ENCODE measurements at places on chromosomes 1 and 21.

GRCh38 chr1:111172463-111172862 lies 28.0 kb downstream of the DENND2D start:
- no peak for DNase-seq

DNA sequence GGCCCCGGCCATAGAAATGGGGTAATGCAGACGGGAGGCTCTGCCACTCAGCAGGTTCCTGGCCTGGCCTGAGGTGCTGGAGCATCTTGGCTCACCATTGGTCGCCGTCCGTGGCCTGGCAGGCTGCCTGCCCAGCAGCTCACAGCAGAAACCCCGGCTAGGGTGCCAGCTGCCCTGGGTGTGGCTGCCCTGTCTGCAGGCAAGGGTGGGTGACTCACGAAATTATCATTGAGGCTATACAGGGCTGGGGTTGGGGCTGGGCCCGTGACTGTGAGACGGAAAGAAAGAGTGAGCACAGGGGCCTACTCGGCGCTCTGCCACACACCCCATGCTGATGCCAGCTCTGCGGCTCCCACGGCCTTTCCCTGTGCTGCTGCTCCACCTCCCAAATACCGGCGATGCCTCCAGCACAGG lies 8.0 kb upstream of the PKP1 start:
- no peak for DNase-seq

GRCh38 chr1:235460770-235461169 lies 43.5 kb downstream of the B3GALNT2 start:
- DNase-seq = no peak

- no peak for DNase-seq
These were observed 418.9 kb upstream of the PRMT6 start for GRCh38 chr1:106637566-106637965.

DNA sequence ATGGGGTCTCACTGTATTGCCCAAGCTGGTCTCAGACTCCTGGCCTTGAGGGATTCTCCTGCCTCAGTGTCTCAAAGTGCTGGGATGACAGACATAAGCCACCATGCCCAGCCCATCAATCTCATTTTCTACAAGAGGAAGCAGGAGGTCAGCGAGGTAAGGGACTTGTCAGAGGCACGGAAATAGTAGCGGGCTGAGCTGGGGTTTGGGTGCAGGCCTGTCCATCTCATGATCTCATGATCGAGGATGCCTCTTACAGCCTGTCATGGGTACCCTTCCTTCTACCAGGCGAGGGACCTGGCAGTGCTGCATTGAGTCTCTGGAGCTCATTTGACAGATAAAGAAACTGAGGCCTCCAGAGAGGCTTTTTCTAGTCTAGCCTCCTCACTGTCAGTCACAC lies 28.5 kb upstream of the SCCPDH start:
- no peak for DNase-seq

DNA sequence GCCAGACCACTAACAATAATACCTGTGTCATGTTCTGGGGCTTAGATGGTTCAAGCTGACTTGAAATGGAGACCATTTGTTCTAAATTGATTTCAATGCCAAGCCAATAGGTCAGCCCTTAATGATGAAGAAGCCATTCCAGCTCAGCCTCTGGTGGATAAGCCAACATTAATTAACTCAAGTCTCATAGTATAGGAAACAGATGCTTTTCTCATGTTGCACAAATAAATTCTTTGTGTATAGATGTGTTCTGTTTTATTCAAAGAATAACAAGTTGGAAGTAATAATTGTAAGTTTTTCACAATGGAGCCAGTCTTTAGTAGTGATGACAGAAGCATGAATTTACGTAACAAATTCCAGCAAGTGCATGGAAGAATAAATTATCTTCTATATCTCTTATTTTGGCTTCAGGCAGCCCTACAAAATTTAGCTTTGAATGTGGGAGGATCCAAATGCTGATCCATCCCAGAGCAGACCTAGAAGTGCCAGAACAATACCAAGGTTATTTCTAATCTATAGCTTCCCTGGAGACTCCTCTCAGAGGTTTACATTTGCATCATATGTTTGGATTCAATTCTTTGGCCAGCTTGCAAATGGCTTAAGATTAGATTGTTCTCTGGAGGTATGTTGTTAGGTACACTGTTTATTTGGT lies 42.2 kb upstream of the C1orf105 start:
- DNase-seq = no peak

DNA sequence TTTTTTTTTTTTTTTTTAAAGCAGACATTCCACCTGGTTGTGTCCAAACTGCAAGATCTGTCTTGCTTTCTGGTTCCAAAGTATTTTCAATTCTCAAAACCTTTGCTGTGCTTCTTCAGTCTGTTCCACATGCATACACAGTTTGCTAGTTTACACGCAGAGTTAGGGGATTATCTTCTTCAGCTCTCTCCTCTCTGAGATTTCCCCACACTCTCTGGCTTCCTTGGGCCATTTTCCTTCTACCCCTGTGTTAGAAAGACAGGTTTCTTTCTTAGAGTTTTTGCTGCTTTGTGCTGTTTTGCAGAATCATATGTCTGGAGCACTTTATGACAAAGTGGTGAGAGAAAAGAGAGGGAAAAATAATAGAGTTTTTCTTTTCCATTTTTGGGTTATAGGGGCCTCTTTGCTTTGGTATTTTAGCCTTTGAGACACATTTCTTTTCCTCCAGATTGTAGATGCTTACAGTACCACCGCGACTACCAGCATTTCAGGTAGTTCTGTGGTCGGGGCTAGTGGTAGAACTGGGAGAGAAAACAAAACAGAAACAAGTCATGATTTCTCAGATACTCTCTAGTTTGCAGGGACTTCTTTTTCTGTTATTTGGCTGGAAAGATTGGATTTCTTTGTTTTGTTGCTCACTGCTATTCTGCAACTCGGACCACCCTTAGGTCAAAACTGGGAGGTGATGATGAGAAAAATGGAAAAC lies 66.3 kb downstream of the RABGAP1L start:
- DNase-seq = no peak

DNA sequence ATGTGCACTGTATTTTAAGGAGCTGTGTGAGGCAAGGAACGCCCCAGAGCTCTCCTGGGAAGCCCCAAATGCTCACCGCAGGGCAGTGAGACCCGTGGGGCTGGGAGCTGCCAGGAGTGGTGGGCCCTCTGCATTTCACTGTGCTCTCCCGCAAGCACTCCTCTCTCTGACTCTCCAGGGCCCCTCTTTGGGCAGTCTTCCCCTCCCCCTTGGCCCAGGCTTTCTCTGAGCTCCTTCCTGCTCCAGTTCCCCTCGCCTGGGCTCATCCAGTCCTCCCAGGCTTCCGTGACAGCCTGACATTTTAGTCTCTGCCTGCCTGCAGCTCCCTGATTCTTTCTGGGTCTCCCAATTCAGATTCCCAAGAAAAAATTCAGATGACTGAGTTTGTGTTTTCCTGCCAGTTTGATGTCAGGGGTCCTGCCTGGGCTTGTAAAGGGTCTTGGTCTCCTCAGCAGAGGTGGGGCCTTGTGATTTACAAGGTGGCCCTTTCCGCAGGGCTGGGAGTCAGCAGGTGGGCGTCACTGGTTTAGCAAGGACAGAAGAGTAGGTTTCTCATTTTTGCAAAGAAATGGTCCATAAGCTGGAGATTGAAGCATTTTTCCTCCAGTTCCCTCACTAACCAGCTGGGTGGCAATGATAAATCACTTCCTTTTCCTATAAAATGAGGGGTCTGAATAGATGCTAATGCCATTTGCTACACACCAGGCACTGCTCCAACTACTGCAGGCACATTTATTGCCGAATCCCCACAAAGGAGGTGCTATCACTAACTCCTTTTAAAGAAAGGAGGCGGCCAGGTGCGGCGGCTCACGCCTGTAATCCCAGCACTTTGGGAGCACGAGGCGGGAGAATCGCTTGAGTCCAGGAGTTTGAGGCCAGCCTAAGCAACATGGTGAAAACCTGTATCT lies 1.9 kb upstream of the CA6 start:
- DNase-seq = no peak

GRCh38 chr1:223393275-223394214 lies at the start of gene CCDC185:
CCDC185 (plus strand) TSS chr1:223393415; CDS start chr1:223393476, 61 bp downstream.
- DNase-seq = no peak

- DNase-seq = no peak
These were observed 363.2 kb downstream of the OMA1 start for GRCh38 chr1:58183286-58183685.

DNA sequence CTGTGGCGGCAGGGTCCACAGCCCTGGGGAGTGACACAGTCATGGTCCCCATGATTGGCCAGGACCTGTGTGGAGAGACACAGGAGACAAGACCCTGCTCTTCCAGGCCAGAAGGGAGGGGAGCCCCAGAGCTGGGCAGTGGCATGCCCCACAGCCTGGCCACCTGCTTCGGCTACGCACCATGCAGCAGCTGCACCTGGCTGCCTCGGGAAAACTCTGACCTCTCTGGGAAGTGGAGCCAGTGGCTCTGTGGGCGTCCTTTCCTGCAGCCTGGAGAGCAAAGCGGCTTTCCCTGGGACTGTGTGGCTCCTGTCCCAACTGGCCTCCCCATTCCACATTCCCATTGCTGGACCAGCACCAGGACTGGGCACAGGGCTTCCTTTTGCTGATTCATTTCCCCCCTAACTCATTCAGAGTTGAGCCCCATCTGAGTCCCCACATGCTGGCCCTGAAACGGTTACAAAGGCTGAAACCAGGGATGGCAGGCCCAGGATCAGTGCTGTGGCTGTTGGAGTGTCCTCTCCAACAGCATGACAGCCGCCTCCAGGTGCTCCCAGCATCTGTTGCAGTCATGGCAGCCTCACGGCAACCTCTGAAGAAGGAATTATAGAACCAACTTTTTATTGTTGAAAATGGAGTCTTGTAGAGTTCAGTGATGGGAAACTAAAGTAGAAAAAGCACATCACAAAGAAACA lies 15.0 kb downstream of the OXCT2 start:
- no peak for DNase-seq

DNA sequence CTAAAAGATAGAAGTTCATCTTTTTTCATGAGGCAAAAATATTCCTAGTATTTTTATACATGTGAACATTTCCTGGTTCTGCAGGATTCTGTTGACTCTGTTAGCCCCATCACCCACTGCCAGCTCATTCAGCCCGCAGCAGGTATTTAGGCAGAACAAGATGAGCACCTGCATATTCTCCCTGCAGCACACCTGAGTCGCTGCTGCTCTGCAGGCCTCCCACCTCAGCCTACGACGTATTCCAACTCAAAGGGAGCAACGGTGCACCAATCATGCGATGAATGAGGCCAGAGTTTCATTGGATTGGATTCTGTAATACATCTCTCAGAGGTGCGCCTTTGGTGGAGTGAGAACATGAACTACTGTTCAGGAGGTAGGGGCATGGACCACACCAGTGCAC lies 87.6 kb downstream of the CNIH3 start:
- no peak for DNase-seq

GRCh38 chr1:66553846-66554245 lies 19.9 kb downstream of the SGIP1 start:
- no peak for DNase-seq

GRCh38 chr1:208115924-208116640 lies 128.1 kb downstream of the PLXNA2 start:
- DNase-seq = no peak

DNA sequence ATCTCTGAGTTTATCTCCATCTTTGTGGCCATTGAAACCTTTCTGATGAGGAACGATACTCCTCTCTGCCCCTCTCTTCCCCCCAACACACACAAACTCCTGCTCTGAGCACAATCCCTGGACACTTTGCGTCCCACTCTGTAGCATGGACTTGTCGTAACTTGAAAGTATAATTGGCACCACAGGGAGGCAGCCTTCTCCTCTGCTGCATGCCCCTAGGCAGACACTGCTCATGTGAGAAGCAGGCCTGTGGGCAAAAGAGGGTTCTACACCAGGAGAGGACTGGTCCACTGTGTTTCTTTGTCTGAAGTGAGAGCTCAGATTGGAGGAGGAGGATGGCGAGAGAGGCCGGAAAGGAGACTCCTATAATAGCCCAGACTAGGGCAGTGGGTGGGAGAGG lies 3.8 kb upstream of the PARS2 start:
- no peak for DNase-seq

DNA sequence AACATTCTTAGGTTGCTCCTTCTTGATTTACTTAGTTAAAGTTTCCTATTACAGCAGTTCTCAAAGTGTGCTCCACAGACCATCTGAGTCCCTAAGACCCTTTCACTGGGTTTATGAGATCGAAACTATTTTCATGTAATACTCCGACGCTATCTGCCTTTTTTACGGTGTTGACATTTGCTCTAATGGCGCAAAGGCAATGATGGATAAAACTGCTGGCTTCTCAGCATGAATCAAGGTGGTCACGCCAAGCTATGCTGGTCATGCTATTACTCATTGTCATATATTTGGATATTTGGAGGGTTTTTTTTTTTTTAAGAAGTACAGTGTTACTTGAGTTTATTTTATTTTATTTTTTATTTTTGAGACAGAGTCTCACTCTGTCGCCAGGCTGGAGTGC lies 235.1 kb downstream of the KIF26B start:
- DNase-seq = no peak

GRCh38 chr1:21868482-21868881 lies 56.4 kb downstream of the LDLRAD2 start:
- no peak for DNase-seq

Measured in thoracic aorta (tissue), 2 donors.